ENCODE measurements at places on chromosomes 16 and 17. TPM values are rescaled to one million over a fixed set of nuclear protein-coding genes. Genes with fewer than 3 reads are reported as not detected.

DNA sequence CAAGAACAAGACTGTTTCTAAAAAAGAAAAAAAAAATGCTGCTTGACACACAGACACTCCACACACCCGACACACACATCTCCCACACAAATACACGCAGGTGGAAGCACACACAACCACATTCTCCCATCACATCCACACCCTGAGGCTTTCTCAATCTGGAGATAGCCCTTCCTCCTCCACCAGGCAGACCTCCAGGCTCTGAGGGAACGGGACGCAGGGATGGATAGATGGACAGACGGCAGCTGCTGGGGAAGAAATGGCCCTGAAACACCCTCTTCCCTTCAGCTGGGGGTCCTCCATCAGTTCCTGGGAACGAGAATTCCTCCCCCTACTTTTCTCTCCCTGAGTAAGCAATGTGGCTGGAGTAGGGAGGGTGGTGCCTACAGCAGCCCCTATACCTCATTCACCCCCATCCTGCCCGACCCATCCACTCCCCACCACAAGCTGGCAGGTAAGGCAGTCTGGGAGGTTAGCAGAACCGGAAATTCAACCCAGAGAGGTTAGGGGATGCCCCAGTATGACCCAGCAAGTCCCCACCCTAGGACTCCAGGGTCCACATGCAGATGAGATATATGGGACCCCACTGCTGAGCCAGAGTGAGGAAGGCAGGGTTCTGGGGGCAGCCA, 4.1 kb upstream of the LITAFD start:
- no peak for ATAC-seq

CBFA2T3 gene
- 0.41 TPM for total RNA-seq

- ATAC-seq = no peak
Observed at GRCh38 chr17:40022961-40023541, 7.8 kb downstream of the CSF3 start.

- ATAC-seq = no peak
Observed at GRCh38 chr16:3793161-3793576, 75.8 kb upstream of the TRAP1 start.

DNA sequence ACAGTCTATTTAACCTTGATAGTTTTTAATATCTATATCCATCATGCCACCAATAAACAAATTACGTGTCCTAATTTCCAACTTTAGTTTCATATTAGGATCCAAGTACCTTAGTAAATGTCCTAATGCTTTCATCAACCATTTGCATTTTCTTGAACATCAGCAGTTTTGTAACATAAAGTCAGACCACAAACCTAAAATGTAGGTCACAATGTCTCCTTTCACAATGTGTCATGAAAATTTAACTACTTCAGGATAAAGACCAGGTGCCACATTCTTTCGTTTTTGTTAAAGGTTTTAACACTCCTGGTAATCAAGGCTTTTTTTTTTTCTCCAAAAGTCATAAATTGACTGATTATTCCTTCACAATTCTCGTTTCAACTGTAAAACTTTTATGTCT, 310.7 kb upstream of the PMFBP1 start:
- ATAC-seq = no peak

DNA sequence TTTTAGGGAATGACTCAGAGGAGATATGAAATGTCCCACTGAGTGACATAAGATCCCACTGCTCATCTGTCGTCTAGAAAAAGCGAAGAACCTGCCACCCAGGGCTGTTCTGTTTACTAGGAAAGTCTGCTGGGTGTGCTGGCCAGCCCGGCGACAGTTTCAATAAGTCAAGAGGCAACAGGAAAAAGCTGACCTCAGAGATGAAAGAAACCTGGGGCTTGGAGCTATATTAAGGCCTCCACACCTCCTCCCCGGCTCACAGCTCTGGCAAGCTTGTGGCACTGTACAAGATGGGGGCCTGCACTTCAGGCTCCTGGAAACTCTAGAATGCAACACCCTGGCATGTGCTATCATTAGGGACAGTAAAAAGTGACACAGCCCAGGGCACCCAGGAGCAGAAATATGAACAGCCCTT, 10.6 kb downstream of the ZFHX3 start:
- peak; percentile 40 for ATAC-seq

SMIM22 gene
- not detected for total RNA-seq
